NCI-H1694 (cell line): ENCODE measurements at places on chromosomes 5 and 9.
A peak's percentile ranks its signal among the peaks of the same experiment; 100 is the strongest.

DNA sequence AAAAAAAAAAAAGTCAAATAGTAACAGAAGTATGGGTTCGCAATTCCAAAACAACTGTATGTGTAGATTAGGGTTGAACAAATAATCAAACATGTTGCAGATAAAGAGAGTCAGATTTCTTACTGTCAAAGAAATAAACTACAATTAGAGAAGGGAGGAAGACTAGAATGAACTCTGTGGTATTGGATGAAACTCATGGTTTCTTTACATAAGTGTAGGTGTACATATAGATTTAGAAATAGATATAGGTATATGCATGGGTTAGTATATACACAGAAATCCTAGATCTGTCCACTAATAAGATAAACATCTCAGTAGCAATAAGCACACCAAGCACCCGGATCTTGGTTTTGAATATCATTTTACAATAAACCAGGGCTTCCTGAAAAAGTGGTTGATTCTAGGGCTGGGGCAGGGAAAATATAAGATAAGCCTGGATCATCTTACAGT is 21.3 kb downstream of the DTWD2 start:
- DNase-seq: no peak

DNA sequence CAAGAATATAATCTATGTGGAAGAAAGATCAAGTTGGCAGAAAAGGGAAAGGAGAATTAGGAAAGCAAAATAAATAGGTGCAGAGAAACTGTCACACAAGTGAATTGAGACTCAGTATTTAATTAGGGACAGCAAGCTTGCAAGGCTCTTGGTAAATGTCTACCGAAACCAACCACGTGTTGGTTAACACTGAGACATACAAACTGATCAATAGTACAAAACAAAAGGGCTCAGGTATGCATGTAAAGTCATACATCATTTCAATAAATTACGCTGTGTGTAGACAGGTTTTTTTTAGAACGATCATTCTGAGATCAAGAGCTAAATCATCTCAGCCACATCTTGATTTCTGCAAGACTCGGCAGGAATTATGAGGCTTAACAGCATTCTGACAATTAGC is 225.4 kb downstream of the EBF1 start:
- DNase-seq: no peak

DNA sequence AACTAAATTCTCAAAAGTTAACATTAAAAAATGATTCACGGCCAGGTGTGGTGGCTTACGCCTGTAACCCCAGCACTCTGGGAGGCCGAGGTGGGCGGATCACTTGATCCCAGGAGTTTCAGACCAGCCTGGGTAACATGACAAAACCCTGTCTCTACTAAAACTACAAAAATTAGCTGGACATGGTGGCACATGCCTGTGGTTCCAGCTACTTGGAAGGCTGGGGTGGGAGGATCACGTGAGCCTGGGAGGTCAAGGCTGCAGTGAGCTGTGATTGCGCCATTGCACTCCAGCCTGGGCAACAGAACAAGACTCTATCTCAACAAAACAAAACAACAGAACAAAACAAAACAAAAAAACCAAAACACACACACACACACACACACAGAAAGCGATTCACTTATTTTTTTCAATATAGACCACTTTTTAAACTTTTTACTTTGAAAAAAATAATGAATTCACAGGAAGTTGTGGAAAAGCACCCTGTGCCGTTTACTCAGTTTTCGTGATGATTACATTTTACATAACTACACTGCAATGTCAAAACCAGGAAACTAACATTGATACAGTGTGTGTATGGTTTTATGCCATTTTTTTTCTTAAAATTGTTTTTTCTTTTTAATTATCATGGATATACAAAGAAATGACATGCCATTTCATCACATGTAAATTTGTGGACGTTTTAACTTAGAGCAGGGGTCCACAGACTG is 73.7 kb downstream of the TENT4A start:
- DNase-seq: no peak

- DNase-seq: peak; percentile 77
These were observed 2.0 kb downstream of the CD74 start for GRCh38 chr5:150410524-150411244.
